AG09309 (cell line): ENCODE measurements at places on chromosomes 1 and 21.

- no peak for DNase-seq
These were observed 430 bp downstream of the BTG2 start for GRCh38 chr1:203305809-203306088.

GRCh38 chr1:59691261-59691660 is 123.5 kb upstream of the HOOK1 start:
- no peak for DNase-seq

GRCh38 chr1:11559591-11559970 is 80.6 kb downstream of the DISP3 start:
- no peak for DNase-seq

DNA sequence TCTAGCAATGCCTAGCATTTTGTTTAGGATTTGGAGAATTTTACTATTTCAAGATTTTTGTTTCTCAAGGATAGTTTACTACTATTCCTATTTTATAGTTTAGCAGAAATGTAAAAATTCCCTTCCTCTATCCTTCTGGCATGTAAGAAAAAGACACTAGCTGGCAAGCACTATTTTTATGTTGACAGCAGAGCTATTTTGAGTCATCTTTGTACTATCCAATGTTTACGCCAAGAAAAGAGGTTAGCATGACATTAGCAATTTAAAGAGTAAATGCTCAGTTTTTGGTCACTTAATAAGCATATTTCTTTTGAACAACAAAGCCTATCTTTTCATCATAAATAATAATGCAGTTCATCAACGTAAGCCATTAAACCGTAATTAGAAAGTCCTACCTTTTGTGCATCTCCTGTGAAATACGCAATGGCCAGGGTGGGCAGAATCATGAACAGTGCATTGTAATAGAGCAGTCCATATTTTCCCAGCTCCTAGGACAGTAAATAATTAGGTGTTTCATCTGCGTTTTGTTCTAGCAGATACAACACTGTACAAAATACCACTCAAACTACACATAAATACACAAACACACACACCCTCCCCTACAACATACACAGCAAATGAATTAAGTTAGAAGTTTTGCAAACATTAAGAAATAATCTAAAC is 12.0 kb downstream of the SLC35D1 start:
- peak; percentile 41 for DNase-seq

DNA sequence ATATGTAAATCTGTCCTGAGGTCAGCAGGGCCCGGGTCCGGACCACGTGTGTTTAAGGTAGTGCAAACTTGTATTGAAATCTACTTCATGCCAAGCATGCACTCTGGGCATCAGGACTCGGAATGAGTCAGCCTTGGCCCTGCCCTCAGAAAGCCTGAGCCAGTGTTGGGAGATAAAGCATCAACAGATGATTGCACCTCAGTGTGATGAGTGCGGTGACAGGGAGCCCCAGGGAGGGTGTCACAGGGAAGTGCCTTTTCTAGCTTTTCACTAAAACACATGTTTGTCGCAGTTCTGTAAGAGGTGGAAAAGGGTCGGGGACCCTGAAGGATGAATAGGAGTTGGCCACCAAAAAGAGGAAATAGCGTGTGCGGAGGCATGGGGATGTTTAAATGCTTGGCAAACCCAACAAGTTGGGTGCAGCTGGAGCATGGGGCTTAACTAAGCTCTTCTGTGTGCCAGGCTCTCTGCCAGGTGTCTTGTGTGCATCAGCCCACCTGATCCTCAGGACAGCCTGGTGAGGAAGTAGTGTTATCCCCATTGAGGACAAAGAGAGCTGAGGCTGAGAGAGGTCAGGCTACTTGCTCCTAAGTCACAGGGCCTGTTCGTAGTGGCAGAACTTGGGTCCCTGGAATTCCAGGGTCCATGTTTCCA is 48.2 kb upstream of the EPB41 start:
- no peak for DNase-seq

- DNase-seq, result no peak
These were observed 31.2 kb upstream of the IFNAR2 start for GRCh38 chr21:33198346-33199099.

- DNase-seq, result no peak
These were observed 16.3 kb downstream of the IER5 start for GRCh38 chr1:181104790-181105133.

DNA sequence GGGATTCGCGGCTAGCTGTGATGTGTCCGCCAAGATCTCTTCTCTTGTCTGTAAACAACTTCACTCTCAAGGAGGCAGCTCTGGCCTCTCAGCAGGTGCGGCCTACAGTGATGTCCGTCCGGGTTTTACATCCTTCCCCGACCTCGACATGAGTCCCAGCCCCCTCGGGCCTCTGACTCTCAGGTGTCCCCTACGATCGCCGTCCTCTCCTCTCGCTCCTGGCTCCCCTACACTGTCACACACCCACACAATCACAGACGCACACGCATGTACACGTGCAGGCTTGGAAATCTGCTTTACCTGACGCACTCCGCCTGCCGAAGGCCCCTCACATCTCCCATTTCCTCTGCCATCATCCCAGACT is 797 bp upstream of the RSPH1 start:
- no peak for DNase-seq
